NCI-H1930 (cell line): ENCODE measurements at places on chromosomes 11 and 22.

DNA sequence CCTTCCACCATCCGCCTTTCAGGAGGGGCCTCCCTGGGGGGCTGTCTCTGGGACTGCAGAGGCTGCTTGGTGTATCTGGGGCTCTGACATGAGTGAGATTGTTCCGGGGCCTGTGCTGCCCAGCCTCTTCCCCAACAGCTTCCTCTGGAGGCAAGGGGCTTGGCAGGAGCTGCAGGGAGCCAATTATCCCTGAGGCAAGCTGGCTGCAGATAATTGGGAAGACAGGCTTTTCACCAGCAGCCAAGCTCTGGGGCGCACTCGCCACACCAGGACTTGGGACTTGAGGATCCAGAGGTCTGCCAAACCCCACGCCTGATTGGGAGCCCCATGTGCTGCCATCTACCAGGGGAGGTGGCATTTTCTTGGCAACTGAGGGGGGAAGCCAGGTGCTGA is 15.6 kb upstream of the RTN4R start:
- no peak for DNase-seq

DNA sequence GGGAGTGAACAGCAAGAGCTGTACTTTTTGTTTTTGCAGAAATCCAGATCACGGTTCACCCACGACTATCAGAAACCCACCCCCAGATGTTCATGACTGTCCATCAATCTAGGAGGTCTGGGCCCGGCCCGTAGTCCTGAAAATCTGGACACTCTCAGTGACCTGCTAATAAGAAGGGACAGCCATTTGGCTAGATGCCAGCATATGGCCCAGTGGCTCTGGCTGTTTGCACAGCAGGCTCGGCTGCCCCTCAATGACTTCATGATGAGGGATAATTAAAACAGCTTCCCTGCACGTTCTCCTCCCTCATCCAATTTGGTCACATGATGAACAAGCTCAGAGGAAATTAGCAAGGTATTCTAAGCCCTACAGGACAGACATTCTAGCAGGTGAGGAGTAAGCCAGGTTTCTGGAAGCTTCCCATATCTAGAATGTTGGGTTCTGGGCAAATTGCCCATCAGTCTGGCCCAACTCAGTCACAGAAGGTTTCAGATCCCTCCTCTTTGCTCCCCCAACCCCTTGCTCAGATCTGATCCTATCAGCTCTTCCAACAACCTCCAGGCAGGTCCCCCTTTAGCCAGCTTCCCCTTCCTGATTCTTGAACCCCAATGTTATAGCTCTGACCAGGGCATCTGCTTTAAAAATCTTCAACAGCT is 397.3 kb downstream of the SHANK2 start:
- no peak for DNase-seq

DNA sequence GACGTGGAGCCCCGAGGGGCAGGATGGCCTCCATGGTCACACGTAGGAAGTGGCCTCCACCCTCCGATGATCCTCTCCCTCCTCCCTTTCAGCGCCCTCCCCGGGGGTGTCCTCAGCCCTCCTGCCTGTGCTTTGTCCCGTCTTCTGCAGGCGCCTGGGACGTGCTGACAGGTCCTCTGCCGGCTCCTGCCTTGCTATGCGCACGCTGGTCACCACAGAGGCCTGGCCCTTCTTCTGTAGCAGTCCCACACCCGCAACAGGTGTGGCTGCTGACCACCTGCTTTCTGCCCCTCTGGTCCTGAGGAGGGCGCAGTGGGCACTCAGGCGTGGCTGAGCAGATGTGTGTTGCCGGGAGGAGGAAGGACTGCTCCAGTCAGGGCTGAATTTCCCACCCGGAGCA is 27.7 kb upstream of the PPP6R3 start:
- no peak for DNase-seq

DNA sequence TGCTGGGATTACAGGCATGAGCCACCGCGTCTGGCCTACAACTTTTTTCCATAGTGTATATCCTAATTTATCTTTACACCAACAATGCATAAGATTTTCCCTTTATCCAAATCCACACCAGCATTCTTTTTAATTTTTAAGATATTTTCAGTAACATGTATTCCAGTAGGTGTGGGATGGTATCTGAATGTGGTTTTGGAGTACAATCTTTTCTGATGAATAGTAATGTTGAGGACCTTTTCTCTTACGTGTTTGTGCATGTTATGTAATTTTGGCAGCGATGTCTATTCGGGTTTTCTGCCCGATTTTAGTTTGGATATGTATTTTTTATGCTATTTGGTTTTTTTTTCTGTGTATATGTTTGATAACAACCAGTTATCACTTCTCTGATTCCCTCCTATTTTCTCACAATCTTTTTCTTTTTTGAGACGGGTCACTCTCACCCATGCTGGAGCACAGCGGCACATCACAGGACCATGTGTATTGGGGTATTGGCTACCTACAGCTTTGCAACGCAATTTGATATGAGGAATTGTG is 114.6 kb upstream of the GRK3 start:
- DNase-seq = no peak

- no peak for DNase-seq
Measured at GRCh38 chr22:19611590-19611989, 87.4 kb upstream of the CLDN5 start.

DNA sequence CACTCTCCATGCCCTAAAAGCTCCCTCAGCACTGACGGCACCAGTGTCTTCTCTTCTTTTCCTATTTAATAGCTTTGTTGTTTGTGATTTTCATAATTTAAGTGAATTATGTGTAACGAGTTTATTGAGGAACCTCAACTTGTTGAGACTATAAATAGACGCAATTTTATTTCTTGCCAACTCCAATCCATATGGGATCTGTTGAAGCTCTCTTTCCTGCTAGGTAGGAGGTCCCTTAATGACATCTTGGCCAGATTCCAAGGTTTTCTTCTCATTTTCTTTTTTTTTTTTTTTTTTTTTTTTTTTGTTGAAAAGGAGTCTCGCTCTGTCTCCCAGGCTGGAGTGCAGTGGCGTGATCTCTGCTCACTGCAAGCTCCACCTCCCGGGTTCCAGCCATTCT is 14.2 kb downstream of the RTL6 start:
- DNase-seq = no peak

- DNase-seq = no peak
Measured at GRCh38 chr11:116533186-116533825, 239.5 kb downstream of the BUD13 start.

- no peak for DNase-seq
Measured at GRCh38 chr22:29096736-29097669, 24.2 kb downstream of the KREMEN1 start.

DNA sequence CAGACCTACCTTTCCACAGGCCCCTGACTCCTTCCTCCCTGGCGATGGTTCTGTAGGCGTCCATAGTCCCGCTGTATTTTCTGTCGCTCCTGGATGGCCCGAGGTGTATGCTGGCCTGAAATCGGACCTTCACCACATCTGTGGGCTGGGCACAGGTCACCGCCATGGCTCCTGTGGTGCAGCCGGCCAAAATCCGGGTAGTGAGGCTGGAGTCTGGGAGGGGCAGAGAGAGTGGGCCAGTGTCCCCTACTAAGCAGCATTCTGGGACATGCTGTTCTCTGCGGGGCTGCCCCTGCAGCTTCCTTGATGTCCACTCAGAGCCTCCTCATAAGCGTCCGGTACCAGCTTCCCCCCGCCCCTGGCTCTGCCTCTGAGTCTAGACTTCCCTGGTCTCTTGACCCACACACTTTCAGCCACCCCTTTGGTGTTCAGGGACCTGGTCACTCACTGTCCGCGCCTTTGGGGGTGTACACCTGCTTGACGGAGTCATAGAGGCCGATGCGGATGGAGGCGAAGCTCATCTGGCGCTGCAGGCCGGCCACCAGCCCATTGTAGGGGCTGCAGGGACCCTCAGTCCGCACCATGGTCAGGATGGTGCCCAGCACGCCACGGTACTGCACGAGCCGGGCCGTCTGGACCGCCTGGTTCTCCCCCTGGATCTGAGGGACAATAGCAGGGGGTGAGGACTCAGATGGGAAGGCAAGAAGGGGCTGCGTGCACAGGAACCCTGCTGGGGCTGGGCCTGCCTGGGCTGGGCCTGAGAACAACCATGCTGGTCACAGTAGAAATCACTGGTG is 3.0 kb downstream of the UCP3 start:
- no peak for DNase-seq

DNA sequence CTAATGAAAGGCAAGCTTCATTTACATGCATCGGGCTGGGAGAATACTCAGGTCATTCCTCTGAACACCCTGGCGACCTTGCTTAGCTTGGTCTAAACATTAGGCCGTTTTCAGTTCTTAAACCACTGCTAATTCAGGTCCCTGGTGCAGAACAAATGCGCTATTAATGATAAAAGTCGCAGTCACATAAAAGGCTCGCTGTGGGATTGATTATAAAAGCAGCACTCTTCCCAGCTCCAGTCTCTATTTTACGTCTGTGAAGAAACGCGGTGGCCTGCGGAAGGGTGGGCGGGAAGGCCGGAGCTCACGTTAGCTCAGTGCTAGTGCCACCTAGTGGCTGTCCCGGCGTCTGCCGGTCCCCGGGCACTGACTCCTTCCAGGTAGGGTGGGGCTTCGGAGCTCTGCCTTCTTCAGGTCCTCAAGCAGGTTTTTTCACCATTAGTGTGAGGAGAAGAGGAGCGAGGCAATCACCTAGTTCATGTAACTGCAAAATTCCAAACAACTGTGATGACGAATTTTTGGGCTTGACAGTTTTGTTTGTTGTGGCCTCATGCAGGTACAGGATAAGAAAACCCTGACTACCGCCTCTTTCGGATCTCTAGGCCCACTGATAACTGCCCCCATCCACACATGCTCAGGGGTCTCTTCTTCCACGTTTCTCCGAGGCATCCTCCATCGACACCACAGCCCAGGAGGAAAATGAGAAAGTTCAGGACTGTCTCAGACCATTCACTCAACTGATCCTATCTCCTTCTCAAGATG is 66.5 kb upstream of the CLMP start:
- DNase-seq = peak; percentile 56

DNA sequence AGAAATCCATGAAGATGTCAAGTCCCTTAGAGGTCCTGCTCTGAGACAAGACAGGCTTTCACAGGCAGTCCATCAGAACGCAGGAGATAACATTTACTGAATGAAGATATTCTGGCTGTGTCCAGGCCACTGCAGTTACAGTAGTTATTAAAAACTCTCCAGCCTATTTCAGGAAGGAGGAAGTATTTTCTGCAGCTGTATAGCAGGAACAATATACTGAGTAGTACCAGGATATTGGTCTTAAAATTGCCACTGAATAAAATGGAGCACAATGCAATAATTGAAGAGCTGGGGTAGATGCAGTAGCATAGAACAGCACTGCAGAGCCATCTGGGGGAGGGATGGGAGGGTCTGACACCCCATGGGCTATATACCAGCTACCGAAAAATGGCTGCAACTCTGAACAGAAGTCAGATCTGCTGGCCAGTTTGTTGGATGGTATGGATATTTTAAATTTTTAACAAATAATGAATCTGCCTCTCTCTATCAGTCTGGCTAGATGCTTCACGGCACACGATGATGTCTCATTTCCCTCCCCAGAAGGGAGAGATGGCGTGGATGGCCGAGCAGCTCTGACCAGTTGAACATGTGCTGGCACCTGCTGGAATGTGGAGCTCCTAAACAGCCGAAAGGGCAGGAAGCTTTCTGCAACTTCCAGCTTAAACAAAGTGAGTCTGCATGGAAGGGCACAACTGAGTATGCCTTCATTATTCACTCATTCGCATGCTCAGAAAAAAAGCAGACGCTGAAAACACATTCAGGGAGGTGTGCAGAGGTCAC is 342.1 kb upstream of the SYN3 start:
- no peak for DNase-seq

- no peak for DNase-seq
Measured at GRCh38 chr11:74932797-74933196, 16.1 kb downstream of the XRRA1 start.

- no peak for DNase-seq
Measured at GRCh38 chr11:134617360-134617759, 205.3 kb upstream of the B3GAT1 start.

- DNase-seq = no peak
Measured at GRCh38 chr11:47523490-47524225, 29.3 kb downstream of the CELF1 start.

DNA sequence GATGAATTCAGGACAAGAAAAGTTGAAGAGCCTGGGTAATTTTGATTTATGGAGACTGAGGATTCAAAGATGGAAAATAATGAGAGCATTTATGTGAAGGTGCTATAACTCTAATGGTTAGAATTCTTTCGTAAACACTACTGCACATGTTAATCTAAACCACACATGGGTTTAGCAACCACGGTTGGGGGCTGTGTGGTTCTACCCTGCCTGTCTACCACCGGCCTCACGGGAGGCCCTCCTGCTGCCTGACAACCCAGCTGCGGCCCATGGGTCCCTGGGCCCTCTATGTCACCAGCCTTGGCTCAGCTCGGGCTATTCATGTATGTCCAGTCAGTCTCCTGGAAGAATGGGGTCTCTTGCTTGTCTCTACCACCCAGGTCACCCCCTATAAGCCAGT is 68.5 kb upstream of the ARFGAP3 start:
- no peak for DNase-seq

GRCh38 chr11:32635819-32636218 is 52.2 kb downstream of the EIF3M start:
- no peak for DNase-seq

- DNase-seq = no peak
Measured at GRCh38 chr11:21888814-21889213, 304.1 kb upstream of the ANO5 start.

DNA sequence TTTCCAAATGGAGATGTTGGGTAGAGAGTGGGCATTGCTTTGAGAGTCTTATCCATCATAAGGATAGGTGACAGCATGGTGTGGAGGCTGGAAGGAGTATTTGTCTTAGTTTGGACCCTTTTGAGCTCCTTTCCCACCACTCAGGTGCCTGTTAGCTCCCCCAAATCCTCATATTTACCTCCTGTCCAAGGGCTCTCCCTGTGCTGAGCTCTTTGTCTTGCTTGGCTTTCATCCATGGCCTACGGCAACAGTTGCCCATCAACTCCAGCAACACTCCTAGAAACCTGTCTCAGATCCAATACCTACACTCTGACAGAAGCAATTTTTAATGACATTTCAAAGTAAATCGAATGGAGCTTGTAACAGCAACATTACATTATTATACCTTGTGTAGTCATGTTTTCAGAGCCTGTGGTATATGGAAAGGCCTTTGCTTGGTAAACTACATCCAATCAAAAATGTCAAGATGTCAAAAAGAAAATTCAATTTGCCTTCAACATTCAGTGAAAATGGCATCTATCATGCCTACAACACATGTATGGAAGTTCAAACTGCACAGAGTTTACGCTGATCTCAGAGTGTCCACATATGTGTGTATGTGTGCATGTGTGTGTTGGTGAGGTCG is 49.4 kb upstream of the CCDC90B start:
- no peak for DNase-seq

GRCh38 chr22:31630331-31631329 is 31.4 kb downstream of the PISD start:
- DNase-seq = no peak

- no peak for DNase-seq
Measured at GRCh38 chr11:116697011-116697410, 75.8 kb downstream of the BUD13 start.

GRCh38 chr11:3353066-3353465 is 25.9 kb downstream of the ZNF195 start:
- no peak for DNase-seq
